ENCODE measurements at places on chromosomes 5 and 9.

DNA sequence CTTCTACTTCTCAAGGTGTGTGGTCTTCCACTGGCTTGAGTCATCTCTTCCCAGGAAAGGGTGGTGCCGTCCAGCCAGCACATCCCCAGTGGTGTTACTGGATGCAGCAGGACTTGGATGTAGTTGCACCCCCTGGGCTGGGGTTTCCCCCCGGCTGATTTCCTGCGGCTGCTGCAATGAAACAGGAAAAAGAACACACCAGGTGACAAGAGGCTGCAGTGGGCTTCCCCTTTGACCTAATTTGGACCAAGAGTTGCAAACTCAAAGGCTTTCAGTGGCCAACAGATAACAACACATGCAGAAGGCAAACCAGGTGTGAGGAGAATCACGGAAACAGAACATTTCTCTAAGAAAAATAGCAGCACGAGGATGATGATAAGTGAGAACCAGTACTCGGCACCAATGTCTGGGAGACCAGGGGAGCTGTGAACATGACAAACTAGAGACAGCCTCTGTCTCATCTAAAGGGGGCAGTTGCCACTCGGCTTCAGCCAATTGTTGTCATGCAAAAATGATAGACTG, 83.7 kb downstream of the PDE6A start:
- no peak for DNase-seq

GRCh38 chr5:68699966-68700365, 393.8 kb upstream of the SLC30A5 start:
- DNase-seq, result no peak

- DNase-seq, result no peak
Measured at GRCh38 chr5:159732220-159732619, 184.1 kb upstream of the ADRA1B start.

DNA sequence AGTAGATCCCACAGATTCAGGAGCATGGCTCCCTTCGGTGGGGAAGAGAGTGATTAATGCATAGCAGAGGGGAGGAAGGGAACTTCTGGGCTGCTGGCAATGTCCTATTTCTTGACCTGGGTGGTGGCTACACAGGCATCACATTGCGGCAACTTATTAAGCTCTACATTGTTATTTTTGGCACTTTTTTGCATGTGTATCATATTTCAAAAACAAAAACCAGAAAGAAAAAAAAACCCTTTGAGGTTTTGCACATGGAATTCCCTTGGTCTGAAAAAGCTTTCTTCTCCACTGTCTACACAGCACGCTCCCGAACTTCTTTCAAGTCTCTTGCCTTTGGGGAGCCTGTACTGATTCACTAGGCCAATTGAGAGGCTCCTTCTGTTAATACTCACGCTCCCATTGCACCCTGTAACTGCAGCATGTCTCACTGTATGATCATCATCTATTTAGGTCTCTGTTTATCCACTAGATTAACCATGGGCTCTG, 25.1 kb downstream of the CEMIP2 start:
- DNase-seq, result no peak

GRCh38 chr5:83866181-83866580, 145.5 kb upstream of the HAPLN1 start:
- DNase-seq, result no peak

DNA sequence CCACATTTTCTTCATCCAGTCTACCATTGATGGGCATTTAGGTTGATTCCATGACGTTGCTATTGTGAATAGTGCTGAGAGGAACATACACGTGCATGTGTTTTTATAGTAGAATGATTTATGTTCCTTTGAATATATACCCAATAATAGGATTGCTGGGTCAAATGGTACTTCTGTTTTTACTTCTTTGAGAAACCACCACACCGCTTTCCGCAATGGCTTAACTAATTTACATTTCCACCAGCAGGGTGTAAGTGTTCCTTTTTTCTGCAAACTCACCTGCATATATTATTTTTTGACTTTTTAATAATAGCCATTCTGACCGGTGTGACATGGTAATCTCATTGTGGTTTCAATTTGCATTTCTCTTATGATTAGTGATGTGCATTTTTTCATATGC, 82.2 kb upstream of the RFX3 start:
- DNase-seq, result no peak

DNA sequence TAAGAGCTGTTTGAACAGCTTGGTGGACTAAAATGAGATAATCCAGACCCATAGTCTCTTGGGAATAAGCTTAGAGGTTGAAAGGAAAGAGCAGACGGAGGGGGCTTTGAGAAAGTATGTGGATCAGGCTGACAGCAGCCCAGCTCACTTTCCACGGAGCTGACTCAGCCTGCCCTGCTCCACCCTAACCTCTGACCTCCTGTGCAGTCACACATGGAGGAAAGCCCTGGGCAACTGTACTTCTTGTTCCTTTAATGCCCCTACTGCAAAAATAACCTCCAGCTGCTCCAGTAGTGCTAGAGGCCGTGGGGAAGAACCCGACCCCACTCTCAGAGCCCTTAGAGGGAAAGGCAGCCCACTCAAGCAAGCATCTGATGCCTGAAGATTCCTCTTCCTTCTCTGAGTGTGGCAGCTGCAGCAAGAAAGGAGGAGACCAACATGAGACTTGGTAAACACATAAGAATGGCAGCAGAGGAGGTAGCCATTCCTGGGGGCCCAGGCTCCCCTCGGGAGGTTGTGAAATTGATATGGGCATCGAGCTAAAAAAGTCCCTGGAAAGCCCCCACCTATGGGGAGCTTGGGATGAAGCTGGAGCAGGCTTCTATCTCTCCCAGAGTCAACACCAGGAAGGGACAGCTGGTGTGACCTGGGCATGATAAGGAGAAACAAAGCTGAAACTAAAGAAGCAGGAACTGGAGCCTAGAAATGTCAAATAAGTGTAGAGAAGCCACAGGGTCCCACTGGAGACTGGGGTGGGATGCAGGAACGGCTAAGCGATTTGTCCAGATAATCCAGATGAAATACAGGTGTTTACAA, 204.3 kb downstream of the PIK3R1 start:
- DNase-seq, result peak; percentile 20

- DNase-seq, result no peak
Measured at GRCh38 chr9:79268806-79269205, 303.0 kb upstream of the TLE4 start.

- no peak for DNase-seq
Measured at GRCh38 chr9:133793471-133793870, 55.3 kb upstream of the SARDH start.

DNA sequence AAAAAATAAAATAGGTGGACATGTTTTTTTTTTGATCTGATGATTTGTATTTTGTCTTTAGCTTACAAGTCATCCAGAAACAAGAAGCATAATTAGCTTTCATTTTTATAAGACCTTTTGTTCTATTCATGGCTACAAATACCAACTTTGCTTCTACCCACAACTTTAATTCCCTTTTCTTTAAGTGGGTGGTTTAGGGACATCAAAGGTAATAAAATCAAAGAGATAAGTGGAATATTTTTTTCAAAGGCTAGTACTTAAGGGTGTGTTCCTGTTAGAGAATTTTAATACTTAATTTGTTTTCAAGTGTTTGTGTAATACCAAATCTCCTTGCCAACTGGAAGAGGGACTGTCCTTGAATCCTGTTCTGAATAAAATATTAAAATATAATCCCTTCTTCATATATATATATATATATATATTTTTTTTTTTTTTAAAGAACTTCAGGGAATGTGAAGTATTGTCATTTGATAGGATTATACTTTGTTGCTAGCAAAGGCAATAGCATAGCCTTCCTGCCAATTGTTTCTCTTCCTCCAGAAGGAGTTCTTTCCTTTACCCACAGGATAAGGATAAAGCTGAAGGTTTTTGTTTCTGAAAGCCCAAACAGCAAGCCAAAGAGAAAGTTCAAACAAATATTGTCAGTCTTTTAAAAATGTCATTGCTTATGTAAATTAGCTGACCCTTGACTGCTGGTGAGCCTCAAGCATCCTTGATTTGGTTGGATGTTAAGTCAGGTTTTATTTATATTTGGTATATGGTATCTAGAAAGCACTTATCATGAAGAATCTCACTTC, 108.9 kb downstream of the PAM start:
- no peak for DNase-seq

DNA sequence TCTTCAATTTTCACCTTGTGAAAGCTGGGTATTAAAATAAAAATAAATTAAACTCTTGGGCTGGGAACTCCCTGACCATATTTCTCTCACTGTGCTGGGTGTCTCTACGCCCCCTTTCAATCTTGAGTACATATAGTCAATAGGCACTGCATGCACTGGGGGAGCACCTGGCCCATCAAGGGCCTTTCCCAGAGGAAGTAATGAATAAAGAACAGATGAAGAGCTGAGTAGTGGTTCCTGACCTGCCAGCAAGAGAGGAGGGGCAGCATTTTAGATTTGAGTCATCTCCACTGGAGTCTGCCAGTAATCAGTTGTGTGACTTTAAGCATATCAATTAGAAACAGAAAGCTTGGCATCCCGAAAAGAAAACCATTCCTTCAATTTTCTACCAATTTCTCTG, 6.2 kb downstream of the MAPKAP1 start:
- DNase-seq, result no peak

DNA sequence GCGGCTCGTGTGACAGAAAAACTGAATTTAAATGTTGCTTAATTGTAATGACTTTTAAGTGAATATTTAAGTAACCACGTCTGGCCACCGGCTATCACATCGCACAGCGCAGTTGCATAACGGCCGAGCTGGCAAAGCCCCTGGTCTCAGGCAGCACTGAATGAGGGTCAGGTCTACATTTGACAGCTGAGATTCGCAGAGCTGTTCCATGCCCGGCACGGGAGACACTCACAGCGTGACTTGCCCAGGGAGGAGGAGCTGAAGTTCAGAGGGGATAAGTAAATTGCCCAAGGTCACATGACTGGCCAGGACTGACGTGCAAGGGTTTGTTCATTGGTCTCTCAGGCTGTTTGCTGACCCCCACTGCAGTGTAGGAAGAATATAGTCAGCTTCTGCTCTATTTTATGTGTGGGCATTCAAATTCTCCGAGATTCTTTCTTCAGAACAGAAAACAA, 17.4 kb upstream of the COL5A1 start:
- DNase-seq, result no peak

DNA sequence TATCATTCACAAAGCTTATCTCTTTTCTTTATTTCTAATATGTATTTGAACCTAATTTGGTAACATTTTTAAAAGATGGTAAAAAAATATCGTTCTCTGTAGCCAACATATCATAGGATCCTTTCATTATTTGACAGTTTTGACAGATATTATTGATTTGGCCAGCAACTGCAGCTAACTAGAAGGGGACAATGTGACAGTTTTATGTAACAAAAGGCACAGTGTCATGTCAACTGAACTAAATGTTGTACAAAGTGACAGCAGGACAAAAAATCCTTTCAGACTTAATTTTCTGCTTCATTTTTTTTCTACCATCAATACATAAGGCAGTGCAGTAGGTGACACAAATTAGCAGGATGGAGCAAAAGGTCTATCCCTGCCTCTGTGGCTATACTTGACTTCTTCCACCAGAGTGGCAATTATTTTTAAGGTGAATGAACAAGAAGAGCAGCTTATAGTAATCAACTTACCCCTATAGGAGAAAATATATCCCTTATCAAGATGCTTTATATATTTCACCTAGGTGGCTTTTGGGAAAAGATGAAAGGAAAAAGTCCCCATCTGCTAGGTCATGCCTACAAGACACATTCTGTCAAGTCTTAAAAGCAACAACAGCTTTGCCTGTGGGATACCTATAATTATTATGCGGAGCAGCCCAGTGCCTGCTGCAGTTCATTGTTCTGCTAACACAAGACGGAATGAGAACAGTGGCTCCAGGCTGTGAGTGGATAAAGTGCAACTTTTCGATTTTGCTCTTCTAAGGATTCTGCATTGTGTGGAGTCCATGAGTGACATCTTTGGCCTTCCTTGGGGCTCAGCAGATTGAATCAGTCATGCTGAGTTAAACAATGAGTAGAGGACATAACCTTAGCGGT, 694.9 kb downstream of the ISL1 start:
- no peak for DNase-seq

DNA sequence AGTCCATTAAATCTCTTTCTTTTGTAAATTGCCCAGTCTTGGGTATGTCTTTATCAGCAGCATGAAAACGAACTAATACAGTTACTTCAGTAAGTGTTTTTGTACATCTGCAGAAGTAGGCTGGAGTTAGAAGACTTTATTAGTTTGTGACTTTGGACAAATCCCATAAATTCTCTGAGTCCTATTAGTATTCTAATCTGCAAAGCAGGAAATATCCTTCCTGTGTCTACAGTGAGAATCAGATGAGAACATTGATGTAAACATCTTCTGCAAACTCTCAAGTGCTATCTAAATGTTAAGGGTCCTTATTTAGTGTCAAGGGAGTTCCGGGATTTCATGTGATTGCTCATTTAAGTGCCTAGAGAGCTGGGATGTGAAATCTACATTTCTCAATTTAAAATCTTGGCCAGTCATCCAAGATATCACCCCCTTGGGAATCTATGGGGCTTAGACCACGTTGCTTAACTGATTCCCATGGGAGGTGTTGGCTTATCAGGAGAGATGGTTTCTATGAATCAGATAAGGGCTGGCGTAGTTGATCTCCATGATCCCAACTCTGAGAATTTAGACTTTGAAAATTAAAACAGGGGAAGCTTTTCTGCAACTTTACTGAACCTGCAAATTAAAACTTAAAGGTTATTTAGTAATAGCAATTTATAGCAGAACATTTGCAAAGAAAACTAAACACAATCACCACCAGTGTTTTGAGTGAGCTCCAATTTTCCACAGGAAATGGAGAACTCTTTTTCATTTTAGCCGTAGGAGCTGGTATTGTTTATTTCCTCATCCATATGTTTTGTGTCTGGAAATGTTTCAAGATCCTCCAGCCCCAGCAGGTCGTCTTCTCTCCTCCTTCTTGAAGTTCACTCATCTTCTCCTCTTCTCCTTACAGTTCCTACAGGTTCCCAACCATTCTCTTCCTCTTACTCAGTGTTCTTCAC, 241.6 kb upstream of the CD180 start:
- no peak for DNase-seq

DNA sequence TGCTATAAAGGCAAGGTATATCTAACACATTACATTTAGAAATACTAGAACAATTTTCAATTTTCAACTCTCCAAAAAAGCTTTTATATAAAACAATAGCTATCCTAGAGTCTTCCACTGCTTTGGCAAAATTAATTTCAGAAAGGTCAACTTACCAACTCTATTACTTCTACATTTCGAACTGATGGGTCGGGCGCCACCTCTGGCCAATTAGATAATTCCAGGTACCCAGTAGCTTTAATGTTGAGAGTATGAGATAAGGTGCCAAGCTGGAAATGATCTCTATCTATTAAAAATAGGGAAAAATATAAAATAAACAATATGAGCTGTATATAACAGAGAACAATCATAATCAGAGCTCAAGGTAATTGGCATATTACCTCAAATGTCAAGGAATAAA, 166.6 kb downstream of the AP3B1 start:
- DNase-seq, result no peak

DNA sequence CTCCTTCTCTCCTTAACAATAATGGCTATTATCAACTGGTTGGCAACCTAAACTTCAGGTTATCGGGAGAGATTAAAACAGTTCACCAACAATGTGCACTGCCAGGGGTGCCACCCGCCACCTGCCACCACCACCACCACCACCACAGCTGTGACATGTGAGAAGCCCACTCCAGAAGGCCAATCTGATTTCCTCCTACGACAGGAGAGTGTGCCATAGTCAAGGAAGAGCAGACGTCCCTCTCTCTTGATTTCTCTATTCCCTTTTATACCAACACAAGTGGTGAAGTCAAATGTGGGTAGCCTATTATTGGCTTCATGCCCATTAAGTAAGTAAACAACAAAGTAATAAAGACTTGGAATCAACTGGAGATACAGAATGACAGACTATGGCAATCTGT, 22.4 kb downstream of the GNAQ start:
- no peak for DNase-seq

Data from bone marrow (tissue), 2 donors.